ENCODE measurements at places on chromosomes 11 and 22.

GRCh38 chr11:9096427-9096826 lies 5.0 kb upstream of the SCUBE2 start:
- ATAC-seq: no peak

DNA sequence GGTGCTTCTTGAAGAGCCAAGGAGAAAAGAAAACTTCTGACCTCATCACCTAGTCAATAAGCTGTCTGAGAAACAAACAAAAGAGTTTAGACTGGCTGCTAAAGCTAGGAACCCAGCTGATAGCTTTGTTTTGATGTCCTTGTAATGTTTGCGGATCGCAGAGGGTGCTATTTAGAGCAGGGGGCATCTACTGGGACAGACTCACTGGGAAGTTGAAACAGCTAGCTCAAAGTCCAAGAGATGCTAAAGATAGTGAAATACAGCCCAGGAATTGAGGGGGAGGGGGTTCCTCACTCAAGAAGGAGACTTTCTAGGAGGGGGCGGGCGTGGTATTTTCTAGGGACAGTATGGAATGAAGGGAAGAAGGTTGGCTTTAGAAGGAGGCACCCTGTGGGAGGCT lies 18.9 kb downstream of the ZBTB16 start:
- no peak for ATAC-seq

- no peak for ATAC-seq
Measured at GRCh38 chr22:23467721-23468294, 112.3 kb downstream of the IGLL1 start.

DNA sequence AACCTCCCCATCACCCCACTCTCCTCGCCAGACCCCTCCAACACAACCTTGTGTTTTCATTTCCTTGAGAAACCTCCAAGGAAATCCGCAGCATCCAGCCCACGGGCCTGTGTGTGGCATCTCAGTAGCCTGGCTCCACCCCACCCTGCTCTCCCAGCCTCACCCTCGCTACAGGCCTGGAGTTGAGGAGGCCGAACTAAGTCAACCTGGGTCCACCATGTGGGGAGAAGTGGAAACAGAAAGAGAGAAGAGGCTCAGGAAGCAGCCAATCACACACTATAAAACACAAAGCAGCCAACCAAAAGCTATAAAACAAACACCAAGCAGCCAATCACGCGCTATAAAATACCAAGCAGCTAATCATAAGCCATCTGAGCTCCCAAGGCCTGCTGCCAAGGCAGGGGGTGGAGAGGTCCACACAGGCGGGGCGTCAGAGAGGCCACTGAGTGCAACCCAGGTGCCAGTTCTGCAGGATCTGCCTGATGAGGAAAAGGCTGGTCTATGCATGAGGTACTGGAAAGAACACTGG lies 72.0 kb downstream of the MICAL3 start:
- no peak for ATAC-seq

DNA sequence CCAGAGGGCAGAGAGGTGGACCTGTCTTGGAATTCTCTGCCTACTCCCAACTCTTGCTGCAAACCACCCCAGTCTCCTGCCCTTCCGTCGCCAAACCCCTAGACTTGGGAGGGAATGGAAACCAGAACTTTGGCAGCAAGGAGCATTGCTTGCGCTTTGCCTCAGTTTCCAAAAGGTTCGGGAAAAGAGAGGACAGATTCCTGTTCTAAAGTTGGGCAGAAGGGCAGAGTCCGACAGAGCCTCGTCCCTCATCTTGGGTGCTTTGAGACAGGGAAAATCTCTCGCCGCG lies 396 bp upstream of the ROBO3 start:
- no peak for ATAC-seq

DNA sequence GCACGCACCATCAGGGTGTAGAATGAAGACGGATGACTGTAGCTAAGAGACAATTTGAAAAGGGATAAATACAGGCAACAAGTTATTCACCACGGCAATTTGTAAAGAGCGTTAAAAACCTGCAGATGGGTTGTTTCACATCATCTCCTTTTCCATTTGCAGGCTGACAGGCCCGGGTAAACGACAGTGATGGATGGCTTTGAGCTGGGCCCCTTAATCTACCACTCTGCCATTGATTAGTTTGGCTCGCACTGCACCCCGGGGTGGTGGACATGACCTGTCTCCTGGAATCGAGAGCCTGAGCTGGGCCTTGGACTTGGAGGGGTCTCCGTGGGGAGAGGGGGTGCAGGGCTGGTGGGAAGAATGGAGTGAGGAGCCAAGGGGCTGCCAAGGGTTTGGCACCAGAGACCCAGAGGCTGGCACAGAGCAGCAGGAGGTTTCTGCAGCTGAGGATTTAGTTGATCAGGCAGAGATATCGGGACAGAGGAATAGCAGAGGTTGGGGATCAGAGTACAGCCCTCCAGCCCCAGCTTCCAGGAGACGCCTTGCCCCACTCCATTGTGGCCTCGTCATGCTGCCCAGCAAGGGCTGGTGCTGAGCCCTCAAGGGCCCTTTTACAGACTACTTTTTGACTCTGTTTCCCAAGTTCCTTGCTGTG lies 110.6 kb upstream of the NECTIN1 start:
- no peak for ATAC-seq

DNA sequence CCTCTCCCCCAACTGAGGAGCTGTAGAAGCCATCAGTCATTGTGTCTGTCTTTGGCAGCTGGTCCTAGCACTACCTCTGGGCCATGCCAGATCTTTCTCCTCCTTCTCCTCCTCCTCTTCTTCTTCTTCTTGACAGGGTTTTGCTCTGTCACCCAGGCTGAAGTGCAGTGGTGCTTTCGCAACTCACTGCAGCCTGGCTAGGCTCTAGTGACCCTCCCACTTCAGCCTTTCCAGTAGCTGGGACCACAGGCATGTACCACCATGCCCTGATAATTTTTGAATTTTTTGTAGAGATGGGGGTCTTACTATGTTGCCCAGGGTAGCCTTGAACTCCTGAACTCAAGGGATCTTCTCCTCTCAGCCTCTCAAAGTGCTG lies 50.1 kb upstream of the SHANK2 start:
- no peak for ATAC-seq

DNA sequence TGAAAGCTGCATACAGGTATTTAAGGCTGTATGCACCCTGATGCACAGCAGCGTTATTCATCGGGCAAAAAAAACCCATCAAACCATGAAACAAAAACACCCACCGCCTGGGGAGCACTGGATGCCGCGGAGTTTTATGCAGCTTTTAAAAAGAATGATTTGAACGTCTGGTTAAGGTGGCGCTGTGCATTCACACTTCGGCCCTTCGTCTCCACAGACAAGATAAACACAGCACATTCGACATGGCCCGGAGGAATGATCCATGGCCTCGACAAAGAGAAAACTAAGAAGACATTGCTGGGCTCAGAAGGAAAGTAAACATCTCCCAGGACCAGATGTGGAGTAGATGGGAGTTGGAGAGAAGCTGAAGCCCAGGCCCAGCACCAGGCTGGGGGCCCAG lies 40.8 kb upstream of the GAL start:
- no peak for ATAC-seq

- ATAC-seq: no peak
Measured at GRCh38 chr11:8011981-8012444, 24.9 kb downstream of the EIF3F start.
